ENCODE measurements at places on chromosomes 7 and 10. TPM values are rescaled to one million over a fixed set of nuclear protein-coding genes. Genes with fewer than 3 reads are reported as not detected.

- no peaks in the 10 kb centered on the region for H3K27me3 ChIP-seq
- peak overlapping the region; percentile 32 for H3K27ac ChIP-seq
- peak overlapping the region; percentile 45 for H3K4me3 ChIP-seq
- peaks cover 8% of the 10 kb centered on the region for H3K36me3 ChIP-seq
- DNase-seq, result no peak
Observed at GRCh38 chr7:47153576-47153975, 428.3 kb downstream of the TNS3 start.

GRCh38 chr7:140898786-140899536 lies 25.8 kb downstream of the BRAF start:
- H3K4me3 ChIP-seq, result no peak overlapping the region
- peaks cover 19% of the 10 kb centered on the region for H3K4me1 ChIP-seq
- H3K27ac ChIP-seq, result peak overlapping the region; percentile 13

Gene SFRP4
- total RNA-seq, result not detected

GRCh38 chr7:112381311-112382091 lies 68.8 kb upstream of the IFRD1 start:
- H3K27ac ChIP-seq, result no peak overlapping the region
- H3K4me1 ChIP-seq, result peaks cover 15% of the 10 kb centered on the region
- no peaks in the 10 kb centered on the region for H3K36me3 ChIP-seq
- H3K4me3 ChIP-seq, result no peak overlapping the region

- no peak for DNase-seq
- peaks cover 11% of the 10 kb centered on the region for H3K4me1 ChIP-seq
- H3K27me3 ChIP-seq, result no peaks in the 10 kb centered on the region
- no peak overlapping the region for H3K4me3 ChIP-seq
- H3K36me3 ChIP-seq, result peaks cover 17% of the 10 kb centered on the region
Observed at GRCh38 chr7:47405921-47406800, 175.8 kb downstream of the TNS3 start.

Gene CDH23
- 0.05 TPM for total RNA-seq

Gene BTBD16
- total RNA-seq, result not detected

Gene OPN1SW
- not detected for total RNA-seq

GRCh38 chr10:679556-679955 lies 9.9 kb downstream of the DIP2C start:
- DNase-seq, result no peak
- H3K27ac ChIP-seq, result no peak overlapping the region
- peaks cover 79% of the 10 kb centered on the region for H3K4me1 ChIP-seq
- peaks cover 23% of the 10 kb centered on the region for H3K36me3 ChIP-seq

DNA sequence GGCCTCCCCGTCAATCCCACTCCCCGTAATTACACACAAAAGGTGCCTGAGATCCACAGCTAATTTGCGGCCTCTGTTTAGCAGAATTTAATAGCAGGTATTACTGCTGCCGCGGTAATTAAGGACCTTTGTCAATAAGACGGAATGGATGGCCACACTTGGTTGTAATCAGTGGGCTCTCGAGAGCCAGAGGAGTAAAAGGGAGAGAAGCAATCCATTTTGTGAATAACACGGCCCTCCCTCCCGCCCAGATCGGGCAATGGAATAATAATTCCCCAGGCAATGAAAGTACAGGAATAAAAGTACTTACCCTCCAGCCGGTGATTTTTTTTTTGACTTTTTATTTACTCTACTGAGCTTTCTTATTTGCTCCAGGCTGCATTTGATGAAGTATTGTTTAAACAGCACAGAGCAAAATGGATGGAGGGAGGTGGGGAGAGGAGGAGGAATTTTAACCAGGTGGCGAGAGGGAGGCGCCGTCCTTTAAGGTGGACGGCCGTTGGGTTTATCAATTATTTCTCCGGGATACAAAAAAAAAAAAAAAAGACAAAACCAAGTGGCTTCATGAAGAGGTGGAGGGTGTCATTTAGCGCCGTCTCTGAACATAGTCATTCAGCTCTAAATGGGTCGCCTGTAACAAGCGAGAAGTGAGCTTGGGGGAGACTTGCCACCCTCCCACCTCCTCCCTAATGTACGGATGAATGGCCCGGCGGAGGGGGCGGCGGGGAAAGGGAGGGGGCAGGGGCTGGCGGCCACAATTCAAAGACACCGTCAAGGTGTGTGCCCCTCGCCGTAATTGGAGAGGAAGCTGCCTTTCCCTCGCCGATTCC lies 120.3 kb downstream of the BUB3 start:
- H3K27ac ChIP-seq, result no peak overlapping the region
- no peaks in the 10 kb centered on the region for H3K36me3 ChIP-seq
- no peaks in the 10 kb centered on the region for H3K4me1 ChIP-seq
- peaks cover 7% of the 10 kb centered on the region for H3K27me3 ChIP-seq
- H3K4me3 ChIP-seq, result no peak overlapping the region

DNA sequence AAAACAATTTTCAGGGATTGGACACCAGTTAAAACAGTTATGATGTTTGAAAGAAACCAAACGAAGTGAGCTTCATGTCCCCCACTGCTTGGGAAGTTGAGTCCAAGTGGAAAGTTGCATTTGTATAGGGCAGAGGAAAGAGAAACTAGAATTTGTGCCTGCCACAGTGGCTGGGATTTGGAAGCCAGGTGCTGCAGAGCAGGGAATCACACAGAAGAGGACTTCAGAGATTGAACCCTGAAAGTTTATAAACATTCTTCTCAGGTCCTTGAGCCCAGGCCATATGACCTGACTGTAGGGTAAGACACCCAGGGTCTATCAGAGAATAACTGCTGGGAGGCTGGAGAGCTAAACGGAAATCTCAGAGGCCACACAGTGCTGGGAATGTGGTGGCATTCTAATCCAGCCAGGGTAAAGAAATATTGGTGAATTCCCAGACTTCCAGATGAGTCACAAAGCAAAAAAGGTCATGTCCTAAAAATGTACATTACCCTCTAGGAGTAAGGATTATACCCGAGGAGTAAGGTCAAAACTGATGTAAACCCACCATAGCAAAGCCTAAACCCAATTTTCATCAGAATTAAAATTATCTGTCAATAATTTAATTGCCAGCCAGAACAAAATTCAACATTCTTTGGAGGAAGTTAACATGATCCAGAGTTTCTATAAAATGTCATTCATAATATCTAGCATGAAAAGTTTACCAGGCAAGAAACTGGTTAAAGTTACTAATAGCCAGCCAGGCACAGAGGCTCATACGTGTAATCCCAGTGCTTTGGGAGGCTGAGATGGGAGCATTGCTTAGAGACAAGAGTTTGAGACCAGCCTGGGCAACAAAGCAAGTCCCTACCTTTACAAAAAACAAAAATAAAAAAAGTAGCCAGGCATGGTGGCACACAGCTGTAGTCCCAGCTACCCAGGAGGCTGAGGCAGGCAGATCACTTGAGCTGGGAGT lies 31.2 kb downstream of the TOMM7 start:
- DNase-seq, result no peak
- no peaks in the 10 kb centered on the region for H3K27me3 ChIP-seq
- H3K4me1 ChIP-seq, result peaks cover 24% of the 10 kb centered on the region
- peak overlapping the region; percentile 67 for H3K4me3 ChIP-seq
- peaks cover 12% of the 10 kb centered on the region for H3K36me3 ChIP-seq

Gene GCK
- not detected for total RNA-seq

Gene PAOX
- total RNA-seq, result 4.2 TPM

Gene DDX21
- 99.6 TPM for total RNA-seq

Gene TMEM140
- 0.46 TPM for total RNA-seq

Gene IDE
- 43.8 TPM for total RNA-seq

Gene C10orf105
- total RNA-seq, result not detected

DNA sequence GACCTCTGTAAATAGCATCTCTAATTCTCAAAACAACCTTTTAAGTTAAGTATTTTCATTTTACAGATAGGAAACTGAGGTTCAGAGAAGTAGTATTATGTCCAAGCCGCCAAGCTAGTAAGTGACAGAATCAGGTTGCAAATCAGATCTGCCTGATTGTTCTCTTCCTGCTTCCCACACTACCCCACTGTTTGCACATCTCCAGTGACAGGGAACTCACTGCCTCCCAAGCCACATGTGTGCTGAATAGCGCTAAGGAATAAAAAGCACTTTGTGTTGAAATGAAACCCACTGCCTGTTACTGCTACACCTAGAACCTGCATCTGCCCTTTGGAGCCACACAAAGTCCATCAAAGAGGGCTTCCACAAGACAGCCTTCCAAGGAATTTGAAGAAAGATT lies 45.1 kb upstream of the WDR11 start:
- no peaks in the 10 kb centered on the region for H3K36me3 ChIP-seq
- H3K27ac ChIP-seq, result no peak overlapping the region
- H3K4me3 ChIP-seq, result no peak overlapping the region
- H3K27me3 ChIP-seq, result peaks cover 4% of the 10 kb centered on the region
- DNase-seq, result no peak
- H3K4me1 ChIP-seq, result no peaks in the 10 kb centered on the region

DNA sequence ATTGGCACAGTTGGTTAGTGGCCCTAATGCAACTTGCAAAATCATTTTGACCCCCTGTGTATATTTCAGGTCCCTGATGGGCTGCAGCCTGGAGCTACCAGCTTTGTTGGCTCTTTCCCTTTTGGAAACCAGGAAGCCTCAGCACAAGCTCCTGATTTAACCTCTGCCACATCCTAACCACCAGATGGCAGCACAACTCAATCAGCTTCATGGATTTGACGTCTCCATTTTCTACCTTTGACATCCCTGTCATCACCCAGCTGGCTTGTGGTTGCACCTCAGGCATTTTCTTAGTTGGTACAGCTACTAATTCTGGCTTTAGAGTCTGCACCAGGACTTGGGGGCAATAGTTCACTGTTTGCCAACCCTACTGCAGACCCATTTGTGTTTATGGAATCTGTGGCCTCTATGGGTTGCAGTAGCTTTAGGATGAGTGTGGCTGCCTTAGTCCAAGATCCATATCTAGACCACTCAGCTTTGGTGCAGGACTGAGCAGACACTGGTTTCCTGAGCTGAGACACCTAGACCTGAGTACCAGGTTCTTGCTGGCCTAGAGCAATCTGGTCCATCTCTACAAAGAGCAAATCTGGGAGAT lies 456.2 kb downstream of the REEP3 start:
- H3K36me3 ChIP-seq, result no peaks in the 10 kb centered on the region
- no peak overlapping the region for H3K4me3 ChIP-seq
- peak; percentile 7 for DNase-seq
- no peak overlapping the region for H3K27ac ChIP-seq
- H3K4me1 ChIP-seq, result no peaks in the 10 kb centered on the region
- H3K27me3 ChIP-seq, result peaks cover 1% of the 10 kb centered on the region

- H3K36me3 ChIP-seq, result peaks cover 6% of the 10 kb centered on the region
- DNase-seq, result no peak
- H3K27ac ChIP-seq, result no peak overlapping the region
Observed at GRCh38 chr7:97155897-97156418, 38.5 kb downstream of the SDHAF3 start.

DNA sequence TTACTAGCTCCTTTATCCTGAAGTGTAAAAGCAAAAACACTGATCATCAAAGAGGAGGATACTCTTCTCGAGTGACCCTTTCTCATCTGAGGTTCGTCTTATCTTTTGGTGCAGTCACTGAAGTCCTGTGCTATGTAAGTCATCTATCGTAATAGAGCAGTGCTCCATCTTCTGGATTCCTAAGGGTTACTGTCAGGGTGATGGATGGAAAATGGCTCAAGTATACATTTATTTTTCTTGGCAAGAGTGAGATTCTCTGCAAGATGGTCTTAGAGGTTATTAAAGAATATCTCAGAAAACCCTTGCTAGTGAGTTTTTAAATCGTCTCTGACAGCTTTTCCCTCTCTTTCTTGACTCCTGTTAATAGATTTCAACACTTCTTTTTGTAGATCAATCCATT lies 12.4 kb downstream of the PRKG1 start:
- no peak overlapping the region for H3K27ac ChIP-seq
- no peak overlapping the region for H3K4me3 ChIP-seq
- H3K4me1 ChIP-seq, result peaks cover 7% of the 10 kb centered on the region
- no peaks in the 10 kb centered on the region for H3K27me3 ChIP-seq

DNA sequence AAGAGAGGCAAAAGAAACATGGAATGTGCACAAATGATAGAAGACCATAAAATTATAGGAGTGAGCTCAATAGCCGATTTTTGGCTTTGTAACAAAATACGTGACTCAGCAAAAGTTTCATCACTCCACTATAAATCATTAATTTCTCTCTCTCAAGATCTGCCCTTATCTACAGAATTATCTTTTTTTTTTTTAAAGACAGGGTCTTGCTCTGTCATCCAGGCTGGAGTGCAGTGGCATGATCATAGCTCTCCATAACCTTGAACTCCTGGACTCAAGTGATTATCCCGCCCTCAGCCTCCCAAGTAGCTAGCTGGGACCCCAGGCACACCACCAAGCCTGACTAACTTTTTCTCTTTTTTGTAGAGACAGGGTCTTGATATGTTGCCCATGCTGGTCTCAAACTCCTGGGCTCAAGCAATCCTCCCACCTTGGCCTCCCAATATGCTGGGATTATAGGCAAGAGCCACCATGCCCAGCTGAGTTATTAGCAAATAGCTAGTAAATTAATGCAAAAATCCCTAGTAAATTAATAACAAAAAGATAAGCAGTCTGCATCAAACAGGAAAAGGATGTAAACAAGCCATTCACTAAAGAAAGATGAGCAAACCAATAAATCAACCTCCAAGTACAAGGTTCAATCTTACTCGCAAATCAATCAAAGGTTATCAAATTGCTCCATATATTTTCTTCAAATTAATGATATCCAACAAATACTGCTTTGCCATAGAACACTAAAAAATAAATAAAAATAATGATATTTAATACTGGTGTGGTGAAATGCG lies 450.7 kb downstream of the PARD3 start:
- H3K27me3 ChIP-seq, result no peaks in the 10 kb centered on the region
- no peaks in the 10 kb centered on the region for H3K36me3 ChIP-seq
- H3K27ac ChIP-seq, result no peak overlapping the region
- H3K4me1 ChIP-seq, result peaks cover 16% of the 10 kb centered on the region

Gene ASB4
- not detected for total RNA-seq

Gene TAC1
- total RNA-seq, result not detected

- H3K27ac ChIP-seq, result no peak overlapping the region
- no peak overlapping the region for H3K4me3 ChIP-seq
- DNase-seq, result no peak
- H3K36me3 ChIP-seq, result no peaks in the 10 kb centered on the region
Observed at GRCh38 chr10:22447068-22447467, 101.8 kb downstream of the SPAG6 start.

DNA sequence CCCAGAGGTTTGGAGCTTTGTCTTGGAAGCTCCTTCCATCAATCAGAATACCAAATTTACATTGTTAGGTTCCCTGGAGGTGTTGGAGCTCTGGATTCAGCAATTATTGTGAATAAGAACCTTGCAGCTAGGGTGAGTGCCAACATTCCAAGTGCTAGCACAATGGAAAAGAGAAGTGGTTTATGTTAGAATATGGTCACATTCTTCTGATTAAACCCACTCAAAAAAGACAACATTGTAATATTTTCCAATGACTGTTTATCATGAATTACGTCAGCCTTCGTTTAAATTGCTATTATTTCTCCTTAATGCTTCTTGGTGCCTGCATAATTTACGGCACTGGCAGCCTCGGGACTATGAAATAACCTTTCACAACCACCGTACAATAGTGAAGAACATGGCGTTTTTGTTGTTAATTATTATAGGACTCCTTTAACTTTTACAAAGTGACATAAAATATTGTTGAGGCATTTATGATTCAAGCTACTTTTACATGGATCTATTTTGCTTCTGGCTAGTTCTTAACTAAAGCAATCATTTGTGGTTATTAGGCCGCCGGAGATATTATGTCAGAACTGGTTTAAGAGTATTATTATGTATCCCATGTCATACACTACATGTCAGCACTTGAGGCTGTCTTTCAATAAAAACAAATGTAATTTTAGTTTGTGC lies 117.7 kb downstream of the ARID5B start:
- peaks cover 59% of the 10 kb centered on the region for H3K36me3 ChIP-seq
- H3K27ac ChIP-seq, result peak overlapping the region; percentile 81
- H3K4me1 ChIP-seq, result peaks cover 86% of the 10 kb centered on the region
- peak overlapping the region; percentile 33 for H3K4me3 ChIP-seq

GRCh38 chr10:18523025-18523424 lies 128.4 kb downstream of the NSUN6 start:
- no peaks in the 10 kb centered on the region for H3K4me1 ChIP-seq
- H3K27me3 ChIP-seq, result peaks cover 5% of the 10 kb centered on the region
- no peak overlapping the region for H3K27ac ChIP-seq
- DNase-seq, result no peak
- no peaks in the 10 kb centered on the region for H3K36me3 ChIP-seq

Measured in HFFc6 (cell line).